ENCODE measurements at places on chromosomes 16 and 17. TPM values are rescaled to one million over a fixed set of nuclear protein-coding genes. Genes with fewer than 3 reads are reported as not detected.

KRTAP4-4 gene
- total RNA-seq: not detected

PSMB3 gene
- 64.7 TPM for total RNA-seq

CEP20 gene
- 58.2 TPM for total RNA-seq

ABCC12 gene
- not detected for total RNA-seq

IGF2BP1 gene
- total RNA-seq: 4.5 TPM

SULT1A2 gene
- not detected for total RNA-seq

CASKIN1 gene
- 1.0 TPM for total RNA-seq

NT5C3B gene
- 42.7 TPM for total RNA-seq

TACO1 gene
- total RNA-seq: 13.6 TPM

SHISA9 gene
- total RNA-seq: 2.6 TPM

CIITA gene
- total RNA-seq: 7.2 TPM

IRX3 gene
- total RNA-seq: 5.1 TPM

MIEN1 gene
- 8.7 TPM for total RNA-seq

TBC1D26 gene
- total RNA-seq: not detected

CD300LG gene
- total RNA-seq: 2.5 TPM

FCSK gene
- total RNA-seq: 18.8 TPM

NOD2 gene
- total RNA-seq: 2.5 TPM

MYH1 gene
- 15.4 TPM for total RNA-seq

CEP112 gene
- 26.7 TPM for total RNA-seq

TRPV3 gene
- 1.8 TPM for total RNA-seq

TNS4 gene
- total RNA-seq: 10.4 TPM

NHERF2 gene
- 45.7 TPM for total RNA-seq

CD300E gene
- total RNA-seq: not detected

KRTAP2-1 gene
- total RNA-seq: not detected

CES4A gene
- total RNA-seq: 5.2 TPM

MAPT gene
- 14.1 TPM for total RNA-seq

ITGA2B gene
- total RNA-seq: 3.8 TPM

MT1F gene
- total RNA-seq: 8.2 TPM

FLYWCH2 gene
- total RNA-seq: 37.0 TPM

KRTAP4-9 gene
- total RNA-seq: not detected

KCNJ18 gene
- not detected for total RNA-seq

TNFRSF13B gene
- total RNA-seq: not detected

ASPA gene
- total RNA-seq: 4.4 TPM

CIAPIN1 gene
- 50.5 TPM for total RNA-seq

USH1G gene
- total RNA-seq: 2.9 TPM

LGALS9B gene
- 4.7 TPM for total RNA-seq

AANAT gene
- not detected for total RNA-seq

CD300LB gene
- 0.31 TPM for total RNA-seq

MRM3 gene
- 23.3 TPM for total RNA-seq

CHAD gene
- total RNA-seq: not detected

GNGT2 gene
- total RNA-seq: 0.92 TPM

PNMT gene
- total RNA-seq: 2.4 TPM

CCL17 gene
- not detected for total RNA-seq

MYCBPAP gene
- total RNA-seq: 0.21 TPM

SOX9 gene
- 14.6 TPM for total RNA-seq
